Activated CD8-positive, alpha-beta memory T cell treated with anti-CD3 and anti-CD28 coated beads, Interleukin-2, amount 10 ng/mL, durations not matched to agents 7 days and 5 days (primary cell): ENCODE measurements at places on chromosomes 4 and X.
A peak's percentile ranks its signal among the peaks of the same experiment; 100 is the strongest.

- no peak for DNase-seq
These were observed 111.3 kb upstream of the LNX1 start for GRCh38 chr4:53702334-53703266.

- no peak for DNase-seq
These were observed 289.5 kb downstream of the USP46 start for GRCh38 chr4:52369649-52370048.

DNA sequence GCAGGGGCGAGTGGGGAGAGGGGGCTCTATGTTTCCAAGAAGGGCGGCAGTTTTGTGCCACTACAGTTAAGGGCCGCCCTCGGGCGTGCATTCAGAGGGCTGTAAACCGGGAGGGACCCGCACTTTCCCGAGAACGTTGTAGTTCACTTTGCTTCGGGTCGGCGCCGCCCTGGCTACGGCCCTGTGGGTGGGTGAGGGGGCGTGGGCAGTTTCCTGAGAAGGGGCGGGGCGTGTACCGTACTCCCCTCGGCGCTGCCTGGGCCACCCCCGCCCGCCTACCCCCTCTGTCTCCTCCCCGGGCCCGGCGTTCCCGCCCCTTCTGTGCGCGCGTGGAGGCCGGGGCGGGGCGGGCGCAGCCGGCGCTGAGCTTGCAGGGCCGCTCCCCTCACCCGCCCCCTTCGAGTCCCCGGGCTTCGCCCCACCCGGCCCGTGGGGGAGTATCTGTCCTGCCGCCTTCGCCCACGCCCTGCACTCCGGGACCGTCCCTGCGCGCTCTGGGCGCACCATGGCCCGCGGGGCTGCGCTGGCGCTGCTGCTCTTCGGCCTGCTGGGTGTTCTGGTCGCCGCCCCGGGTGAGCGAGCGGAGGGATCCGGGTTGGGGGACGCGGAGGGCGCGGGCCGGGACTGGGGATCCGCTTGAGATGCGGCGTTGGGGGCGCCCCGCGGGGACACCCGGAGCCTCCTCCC is at the start of gene CD99:
Gene CD99 (plus strand): TSS at position 440 of the 687 bp plus-strand sequence. CDS start 66 bp downstream, at position 506.
- peak; percentile 94 for DNase-seq

DNA sequence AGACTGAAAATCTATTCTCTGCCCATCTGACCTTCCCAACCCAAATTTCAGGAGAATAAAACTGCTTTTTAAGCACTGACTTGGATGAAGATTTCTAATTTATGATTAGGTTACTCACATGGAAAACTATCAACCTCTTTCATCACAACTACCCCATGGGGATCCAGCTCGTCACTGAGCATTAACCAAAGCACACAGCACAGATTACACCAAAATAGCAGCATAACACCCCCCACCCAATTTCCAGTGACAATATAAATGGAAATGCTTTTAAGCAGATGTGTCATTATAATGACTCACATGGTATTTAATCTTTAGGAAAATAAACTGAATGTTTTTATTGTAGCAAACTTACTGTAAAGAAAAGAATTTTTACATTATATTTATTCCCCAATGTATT is 9.7 kb downstream of the SERTM2 start:
- DNase-seq: no peak

GRCh38 chr4:146439999-146440398 is 81.7 kb downstream of the SLC10A7 start:
- DNase-seq: no peak

DNA sequence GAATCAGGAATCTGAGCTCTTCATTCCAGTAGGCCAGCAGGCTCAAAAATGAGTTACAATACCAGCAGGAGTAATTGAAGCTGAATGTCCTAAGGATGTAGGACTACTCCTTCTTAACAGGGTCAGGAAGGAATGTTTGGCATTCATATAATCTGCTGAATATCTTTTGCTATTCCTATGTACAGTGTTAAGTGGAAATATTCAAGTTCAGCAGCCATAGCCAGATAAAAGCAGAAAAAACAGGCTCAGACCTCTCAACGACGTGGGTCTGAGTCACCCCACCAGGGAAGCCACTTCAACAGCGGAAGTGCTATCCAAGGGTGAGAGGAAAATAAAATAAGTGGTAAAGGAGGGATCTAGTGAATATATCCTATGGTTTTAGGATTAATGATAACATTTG is 577.0 kb downstream of the SPOCK3 start:
- DNase-seq: no peak

GRCh38 chr4:96035727-96036126 is 195.8 kb downstream of the PDHA2 start:
- no peak for DNase-seq

GRCh38 chr4:84948056-84948455 is 18.4 kb downstream of the WDFY3 start:
- DNase-seq: no peak
